ENCODE measurements at places on chromosomes 4 and X.

GRCh38 chrX:21155916-21156315, 218.3 kb upstream of the CNKSR2 start:
- no peak for DNase-seq

- DNase-seq, result no peak
Observed at GRCh38 chr4:138647433-138647832, 368.1 kb upstream of the NOCT start.

- DNase-seq, result no peak
Observed at GRCh38 chr4:150181536-150181935, 103.3 kb downstream of the DCLK2 start.

DNA sequence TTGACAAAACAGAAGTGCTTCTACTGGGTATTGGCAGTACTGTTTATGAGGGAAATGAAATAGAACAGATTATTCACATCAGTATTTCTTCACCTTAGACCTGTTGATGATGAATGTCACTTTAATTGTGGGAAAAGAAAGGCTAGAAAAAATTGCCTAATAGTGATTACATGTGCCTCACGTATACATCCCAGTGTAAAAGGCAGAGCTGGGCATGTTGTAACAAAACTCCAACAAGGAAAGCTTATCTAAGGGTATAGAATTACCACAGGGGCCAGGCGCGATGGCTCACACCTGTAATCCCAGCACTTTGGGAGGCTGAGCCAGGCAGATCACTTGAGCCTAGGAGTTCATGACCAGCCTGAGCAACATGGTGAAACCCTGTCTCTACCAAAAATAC, 4.2 kb downstream of the PGM2 start:
- no peak for DNase-seq

- DNase-seq, result no peak
Observed at GRCh38 chrX:10633722-10634121, 13.3 kb upstream of the MID1 start.

GRCh38 chr4:169540774-169541173, 71.6 kb downstream of the NEK1 start:
- no peak for DNase-seq

DNA sequence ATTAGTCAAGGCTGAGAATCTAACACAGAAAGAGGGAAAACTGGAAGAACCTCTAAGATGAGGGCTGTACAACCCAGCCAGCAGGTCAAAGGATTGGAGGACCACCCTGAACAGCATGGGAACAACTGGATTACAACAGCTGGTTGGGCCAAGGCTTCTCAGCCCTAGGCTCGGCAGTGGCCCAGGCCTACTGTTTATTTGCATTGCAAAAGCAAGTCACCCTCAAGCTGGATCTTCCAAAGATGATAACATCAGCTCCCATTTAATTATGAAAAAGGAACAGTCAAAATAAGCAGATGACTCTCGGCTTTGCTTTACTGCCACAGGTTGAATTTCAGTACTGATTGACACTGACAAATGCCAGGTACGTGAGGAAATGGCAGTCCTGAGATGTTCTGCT, 61.8 kb downstream of the GPC3 start:
- no peak for DNase-seq

- no peak for DNase-seq
Observed at GRCh38 chr4:154189346-154189745, 302.3 kb downstream of the DCHS2 start.

DNA sequence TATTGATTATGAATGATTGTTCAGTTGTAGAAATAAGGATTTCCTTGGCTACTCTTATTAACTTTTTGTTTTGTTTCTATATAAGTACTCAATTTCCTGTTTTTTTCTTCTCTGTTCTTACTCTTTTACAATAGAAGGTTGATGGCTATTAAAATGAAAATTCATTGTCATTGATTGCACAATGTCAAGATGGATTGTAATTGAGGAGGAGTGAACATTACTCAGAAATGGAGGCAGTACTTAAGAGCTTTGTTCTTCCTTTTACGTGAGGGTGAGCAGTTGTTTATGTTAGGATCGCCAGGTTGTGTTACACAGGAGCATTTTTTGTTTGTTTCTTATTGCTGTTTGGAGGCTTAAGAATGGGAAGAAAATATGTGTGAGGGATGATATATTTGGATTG, 2062.4 kb downstream of the ARAP2 start:
- DNase-seq, result no peak

DNA sequence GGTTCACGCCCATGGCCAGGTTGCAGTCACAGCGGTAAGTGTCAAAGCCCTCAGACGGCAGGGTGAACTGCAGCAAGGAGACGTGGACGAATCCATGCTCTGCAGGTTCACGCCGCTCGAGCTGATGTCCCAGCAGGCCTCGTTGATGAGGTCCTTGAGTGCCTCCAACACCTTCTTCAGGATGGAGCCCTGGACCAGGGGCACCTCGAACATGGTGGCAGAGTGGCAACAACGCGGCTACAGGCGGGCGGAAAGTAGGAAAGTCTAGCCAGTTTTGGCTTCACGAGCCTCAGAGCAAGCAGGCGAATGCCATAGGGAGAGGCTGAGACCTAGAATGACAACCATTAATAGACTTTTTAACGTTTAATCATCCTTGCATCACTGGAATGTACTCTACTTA, 485.9 kb downstream of the ZNF674 start:
- no peak for DNase-seq

GRCh38 chrX:7876957-7877356, 34.0 kb downstream of the VCX start:
- no peak for DNase-seq

GRCh38 chrX:139739138-139739537, 31.2 kb upstream of the MCF2 start:
- DNase-seq, result peak; percentile 46

DNA sequence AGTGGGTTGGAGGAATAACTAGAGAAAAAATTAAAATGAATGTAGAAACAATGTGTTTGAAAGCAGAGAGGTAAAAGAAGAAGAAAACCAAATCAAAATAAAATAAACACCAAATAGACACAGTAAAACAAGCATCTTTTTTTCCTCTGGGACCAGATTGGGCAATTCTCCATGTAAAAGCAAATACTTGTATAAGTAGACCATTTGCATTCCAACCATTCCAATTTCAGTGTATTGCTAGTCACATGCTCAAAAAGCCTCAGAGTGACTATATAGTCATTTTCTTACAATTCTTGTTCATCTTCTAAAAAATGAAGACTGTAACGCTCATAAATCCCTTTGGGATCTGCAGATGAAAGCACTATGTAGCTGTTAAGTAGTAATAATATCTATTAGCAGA, 969.5 kb downstream of the PCDH18 start:
- DNase-seq, result no peak

DNA sequence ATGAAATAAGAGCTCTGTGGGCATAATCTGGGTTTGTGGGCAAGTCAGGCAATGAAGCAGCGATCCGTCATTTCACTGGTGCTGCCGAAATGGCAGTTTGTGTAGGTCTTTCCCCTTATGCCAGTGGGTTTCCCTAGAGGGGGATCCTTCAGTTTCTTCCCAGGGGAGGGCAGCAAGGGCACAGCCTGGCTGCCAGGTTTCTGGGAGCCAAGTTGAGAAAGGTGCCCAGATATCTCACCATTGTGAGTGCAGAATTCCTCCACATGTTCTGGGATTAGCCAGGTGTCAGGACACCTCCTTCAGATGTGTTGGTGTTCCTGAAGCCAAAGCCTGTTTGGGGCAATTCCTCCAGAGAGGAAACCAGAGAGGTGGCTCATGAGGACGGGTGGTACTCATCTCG, 28.0 kb downstream of the MSX1 start:
- no peak for DNase-seq

- DNase-seq, result no peak
Observed at GRCh38 chr4:5707778-5708448, 446 bp downstream of the EVC2 start.

DNA sequence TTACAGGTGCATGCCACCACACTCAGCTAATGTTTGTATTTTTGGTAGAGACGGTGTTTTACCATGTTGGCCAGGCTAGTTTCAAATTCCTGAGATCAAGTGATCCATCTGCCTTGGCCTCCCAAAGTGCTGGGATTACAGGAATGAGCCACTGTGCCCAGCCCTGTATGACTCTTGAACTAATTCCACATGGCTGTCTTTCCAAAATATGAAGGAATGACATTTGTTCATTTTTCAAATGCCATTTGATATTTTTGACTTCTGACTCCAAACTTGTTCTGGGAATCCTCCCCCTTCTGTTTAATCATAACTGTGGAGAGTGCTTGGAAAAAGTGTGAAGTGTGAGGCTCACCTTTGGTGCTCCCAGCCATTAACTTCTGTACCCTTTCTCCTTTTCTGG, 119.2 kb downstream of the NHS start:
- no peak for DNase-seq

- DNase-seq, result no peak
Observed at GRCh38 chrX:46298821-46299220, 246.4 kb downstream of the ZNF674 start.

- DNase-seq, result no peak
Observed at GRCh38 chr4:113524505-113525186, 236.9 kb downstream of the CAMK2D start.
